GDM1 (cell line): ENCODE measurements at places on chromosomes 1 and 21.

- DNase-seq: no peak
Observed at GRCh38 chr21:27564684-27565301, 597.9 kb upstream of the ADAMTS5 start.

GRCh38 chr1:60835649-60836048 lies 246.7 kb upstream of the NFIA start:
- DNase-seq: no peak

GRCh38 chr1:110630839-110631663 lies 24.9 kb upstream of the KCNA2 start:
- peak; percentile 31 for DNase-seq

DNA sequence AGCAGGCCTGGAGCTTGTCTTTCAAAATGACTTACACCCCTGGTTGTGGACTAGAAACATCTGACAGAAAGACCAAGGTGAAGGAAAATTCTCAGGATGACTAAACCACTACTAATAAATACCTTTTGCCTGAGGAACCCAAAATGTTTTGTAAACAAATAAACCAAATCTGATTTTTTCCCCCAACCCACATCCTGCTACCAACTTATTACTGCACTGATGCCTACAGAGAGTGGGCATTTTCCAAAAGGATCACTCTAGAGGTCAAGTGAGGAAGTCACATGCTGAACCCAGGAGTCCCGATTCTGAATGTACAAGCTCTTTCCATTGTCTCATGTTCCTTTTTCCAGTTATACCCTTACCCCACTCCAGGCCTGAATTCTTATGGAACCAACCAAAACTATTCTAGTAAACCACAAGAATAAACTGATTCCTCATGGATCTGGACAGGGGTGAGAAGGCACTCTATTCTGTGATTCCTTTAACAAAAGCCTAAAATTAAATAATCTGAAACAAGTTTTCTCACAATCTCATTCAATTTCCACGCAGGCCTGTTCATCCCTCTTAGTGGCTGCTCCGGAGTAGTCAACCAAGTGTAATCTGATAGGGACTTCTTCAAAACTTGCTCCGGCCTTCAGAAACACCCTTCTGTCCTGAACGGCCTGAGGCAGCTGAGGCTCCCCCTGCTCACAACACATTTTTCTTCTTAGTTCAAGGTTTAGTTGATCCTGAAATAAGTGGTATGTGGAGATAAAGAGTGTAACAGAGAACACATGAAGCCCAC lies 1.4 kb downstream of the PI4KB start:
- DNase-seq: no peak

DNA sequence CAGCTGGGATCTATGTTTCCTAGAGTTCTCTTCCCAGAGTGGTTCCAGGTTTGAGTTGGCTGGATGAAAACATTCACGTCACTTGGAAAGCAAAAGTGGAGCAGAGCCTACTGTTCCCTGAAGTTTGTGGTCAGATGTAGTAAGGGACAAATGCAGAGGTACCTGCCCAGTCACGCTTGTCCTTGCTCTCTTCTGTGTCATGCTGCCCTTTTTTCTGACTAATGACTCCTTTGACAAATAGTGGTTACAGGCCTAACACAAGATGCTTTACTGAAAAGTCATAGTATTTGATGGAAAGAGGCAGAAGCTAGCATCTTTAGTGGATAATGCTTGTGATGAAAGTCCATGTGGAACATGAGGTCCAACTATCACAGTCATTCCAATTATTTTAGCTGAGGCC lies 881.4 kb upstream of the B3GALT2 start:
- DNase-seq: no peak
